Activated CD4-positive, alpha-beta T cell treated with anti-CD3 and anti-CD28 coated beads for 48 hours (primary cell): ENCODE measurements at places on chromosomes 4 and X.

- DNase-seq = peak; percentile 16
These were observed 48.3 kb upstream of the HPGDS start for GRCh38 chr4:94390804-94391410.

GRCh38 chr4:105808750-105809041 is 86.6 kb upstream of the NPNT start:
- no peak for DNase-seq

DNA sequence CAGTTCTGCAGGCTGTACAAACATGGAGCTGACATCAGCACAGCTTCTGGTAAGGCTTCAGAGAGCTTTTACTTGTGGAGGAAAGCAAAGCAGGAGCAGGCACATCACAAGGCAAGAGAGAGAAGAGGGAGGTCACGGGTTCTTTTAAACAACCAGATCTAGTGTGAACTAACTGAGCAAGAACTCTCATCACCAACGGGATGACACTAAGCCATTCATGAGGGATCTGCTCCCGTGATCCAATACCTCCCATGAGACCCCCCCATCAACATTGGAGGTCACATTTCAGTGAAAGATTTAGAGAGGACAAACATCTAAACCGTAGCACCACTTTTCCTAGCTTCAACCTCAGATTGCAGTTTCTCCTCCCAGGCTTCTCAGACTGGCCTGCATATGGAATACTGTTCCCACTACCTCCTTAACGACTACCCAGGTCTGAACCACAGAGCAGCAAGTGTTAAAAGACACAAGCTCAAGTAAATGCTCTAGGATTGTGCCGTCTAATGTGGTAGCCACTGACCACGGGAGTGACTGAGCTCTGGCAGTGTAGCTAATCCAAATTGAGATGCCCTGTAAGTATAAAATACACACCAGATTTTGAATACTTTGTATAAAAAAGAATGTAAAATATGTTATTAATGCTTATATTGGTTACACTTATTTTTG is 192.7 kb downstream of the PTTG2 start:
- DNase-seq = no peak

GRCh38 chr4:167234316-167234881 is at the start of gene SPOCK3:
TSS of gene SPOCK3 (minus strand) at chr4:167234494.
- peak; percentile 4 for DNase-seq

- DNase-seq = peak; percentile 97
These were observed at the start of gene TFE3 for GRCh38 chrX:49043220-49043986. TSS of gene TFE3 (minus strand) at chrX:49043357. CDS start at chrX:49043226, 131 bp downstream.

DNA sequence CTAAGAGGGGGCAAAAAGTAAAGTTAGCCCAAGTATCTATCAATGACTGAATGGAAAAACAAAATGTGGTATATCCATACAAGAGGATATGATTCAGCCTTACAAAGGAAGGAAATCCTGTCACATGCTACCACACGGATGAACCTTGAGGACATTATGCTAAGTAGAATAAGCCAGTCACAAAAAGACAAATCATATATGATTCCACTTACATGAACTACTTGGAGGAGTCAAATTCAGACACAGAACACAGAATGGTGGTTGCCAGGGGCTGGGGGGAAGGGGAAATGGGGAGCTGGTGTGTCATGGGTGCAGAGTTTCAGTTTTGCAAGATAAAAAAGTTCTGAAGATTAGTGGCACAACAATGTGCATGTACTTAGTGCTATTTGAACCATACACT is 101.8 kb downstream of the SH3KBP1 start:
- DNase-seq = peak; percentile 72

- DNase-seq = no peak
These were observed 177.4 kb upstream of the LEF1 start for GRCh38 chr4:108345862-108346817.
